Activated CD8-positive, alpha-beta memory T cell treated with anti-CD3 and anti-CD28 coated beads, Interleukin-2, amount 50 U/mL, for 4 hours (primary cell): ENCODE measurements at places on chromosomes 11 and 22.

DNA sequence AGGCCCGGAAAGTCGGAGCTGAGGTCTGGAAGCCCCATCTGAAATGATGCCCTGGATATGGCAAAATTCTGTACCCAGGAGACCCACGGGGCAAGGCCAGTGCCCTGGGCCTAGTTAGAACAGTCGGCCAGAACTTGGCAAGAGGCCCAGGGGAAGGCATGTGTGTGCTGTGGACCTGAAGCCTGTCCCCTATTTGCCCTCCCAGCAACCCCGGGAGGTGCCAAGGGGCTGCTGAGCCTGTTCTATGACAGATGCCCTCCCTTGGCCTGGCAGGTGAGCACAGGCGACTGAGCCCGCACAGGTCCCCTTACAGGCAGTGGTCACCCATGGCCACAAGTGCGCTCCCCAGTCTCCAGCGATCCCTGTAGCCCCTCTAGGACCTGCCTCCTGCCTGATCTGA is 51.7 kb downstream of the NAT10 start:
- no peak for DNase-seq

GRCh38 chr22:39243439-39244135 is 1.2 kb downstream of the PDGFB start:
- peak; percentile 30 for DNase-seq

- peak; percentile 70 for DNase-seq
These were observed at the start of gene DENND6B for GRCh38 chr22:50326956-50327710. Gene DENND6B, minus strand, starts transcription at chr22:50327012. Its CDS starts 24 bp downstream, at chr22:50326988.

DNA sequence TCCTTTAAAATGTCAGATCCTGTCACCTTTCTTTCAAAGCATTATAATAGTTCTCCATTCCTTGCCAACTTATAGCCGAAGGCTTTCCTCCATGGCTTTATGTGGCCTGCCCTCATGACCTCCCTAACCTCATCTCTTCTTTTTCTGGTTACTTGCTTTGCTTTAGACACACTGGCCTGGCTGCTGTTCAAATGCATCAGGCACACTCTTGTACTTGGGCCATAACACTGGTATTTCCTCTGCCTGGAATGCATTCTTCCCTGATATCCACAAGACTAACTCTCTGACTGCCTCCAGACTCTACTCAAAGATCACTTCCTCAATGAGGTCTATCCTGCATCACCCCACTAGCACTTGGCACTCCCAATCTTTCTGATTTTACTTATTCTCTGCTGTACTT is 710.3 kb downstream of the KCNA4 start:
- no peak for DNase-seq

- no peak for DNase-seq
These were observed 103.4 kb upstream of the FGF3 start for GRCh38 chr11:69922596-69923111.
